ENCODE measurements at places on chromosomes 3 and 15.

- no peak for DNase-seq
Observed at GRCh38 chr3:12138044-12138443, 20.7 kb downstream of the TIMP4 start.

DNA sequence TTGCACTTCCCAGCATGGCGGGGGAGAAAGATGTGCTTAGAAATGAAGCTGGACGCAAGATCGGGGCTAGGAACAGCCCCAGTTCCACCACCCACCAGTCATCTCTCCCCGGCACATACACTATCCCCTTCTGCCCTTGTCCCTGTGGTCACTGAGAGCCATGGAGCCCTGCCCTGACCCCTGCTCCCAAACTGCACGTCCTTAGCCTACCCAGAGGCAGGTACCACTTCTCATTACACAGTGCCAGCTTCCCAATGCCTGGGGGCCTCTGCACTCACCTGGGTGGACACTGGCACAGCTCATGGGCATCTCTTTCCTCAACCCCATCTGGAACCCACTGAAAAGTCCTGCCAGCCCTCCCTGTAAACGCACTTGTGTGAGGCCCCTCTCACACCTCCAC lies 139.3 kb upstream of the PRR20G start:
- no peak for DNase-seq

GRCh38 chr3:131505421-131505820 lies 2.6 kb upstream of the MRPL3 start:
- no peak for DNase-seq

DNA sequence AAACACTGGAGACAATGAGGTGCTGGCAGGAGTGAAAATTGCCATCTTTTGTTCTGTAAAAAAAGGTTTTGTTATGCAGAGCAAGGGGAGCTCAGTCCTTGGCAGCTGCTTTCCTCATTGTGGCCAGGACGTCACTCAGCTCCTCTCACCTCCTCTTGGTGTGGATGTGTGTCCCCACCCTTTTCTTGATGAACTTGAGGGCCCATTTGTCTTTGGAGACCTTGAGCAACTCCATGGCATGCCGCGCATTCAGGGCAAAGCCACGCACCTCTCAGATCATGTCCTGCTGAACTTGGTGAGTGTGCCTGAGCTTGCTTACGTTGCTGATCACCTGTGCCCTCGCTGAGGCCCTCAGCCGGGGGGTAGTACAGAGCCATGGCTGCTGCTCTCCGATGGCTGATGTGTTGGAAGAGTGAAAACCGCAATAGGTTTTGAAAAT lies 24.5 kb upstream of the BDH1 start:
- DNase-seq = no peak

- DNase-seq = no peak
Observed at GRCh38 chr3:22795917-22796316, 407.2 kb upstream of the UBE2E2 start.

DNA sequence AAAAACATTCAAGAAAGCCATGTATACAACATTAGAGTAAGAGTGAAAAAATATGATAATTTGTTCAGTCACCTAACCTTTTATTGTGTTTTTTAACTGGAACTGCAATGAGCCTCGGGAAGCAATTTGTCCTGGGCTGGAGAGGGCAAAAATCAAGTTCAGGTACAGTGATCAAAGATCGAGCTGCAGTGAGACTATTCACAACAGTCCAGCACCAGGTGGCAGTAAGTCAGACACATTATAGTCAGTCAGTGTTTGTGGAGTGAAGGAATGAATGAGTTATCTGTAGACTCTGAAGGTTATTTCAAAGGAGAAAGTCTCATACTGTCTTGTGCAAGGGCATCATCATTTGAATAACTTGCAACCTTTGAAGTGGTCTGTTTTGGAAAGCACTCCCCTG lies 116.6 kb downstream of the CHDH start:
- no peak for DNase-seq

DNA sequence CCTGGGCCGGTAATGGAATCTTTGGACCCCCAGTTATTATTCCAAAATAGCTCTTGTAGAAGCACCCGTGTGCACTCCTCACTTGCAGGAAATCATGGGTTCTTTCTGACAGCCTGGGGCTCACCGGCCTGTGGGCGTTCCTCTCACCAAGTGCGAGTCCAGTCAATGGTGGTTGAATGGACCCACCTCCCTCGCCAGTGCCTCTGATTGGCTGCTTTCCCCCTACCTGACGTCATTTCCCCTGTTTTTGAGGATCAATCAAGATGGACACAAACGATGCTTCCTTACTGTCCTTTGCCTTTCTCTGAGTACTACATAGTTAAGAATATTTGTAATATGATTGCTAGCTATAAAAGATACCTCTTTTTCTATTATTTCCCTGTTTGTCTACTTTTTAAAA lies 18.1 kb downstream of the MOBP start:
- DNase-seq = no peak

GRCh38 chr3:55648591-55649318 lies 161.6 kb upstream of the WNT5A start:
- DNase-seq = no peak

DNA sequence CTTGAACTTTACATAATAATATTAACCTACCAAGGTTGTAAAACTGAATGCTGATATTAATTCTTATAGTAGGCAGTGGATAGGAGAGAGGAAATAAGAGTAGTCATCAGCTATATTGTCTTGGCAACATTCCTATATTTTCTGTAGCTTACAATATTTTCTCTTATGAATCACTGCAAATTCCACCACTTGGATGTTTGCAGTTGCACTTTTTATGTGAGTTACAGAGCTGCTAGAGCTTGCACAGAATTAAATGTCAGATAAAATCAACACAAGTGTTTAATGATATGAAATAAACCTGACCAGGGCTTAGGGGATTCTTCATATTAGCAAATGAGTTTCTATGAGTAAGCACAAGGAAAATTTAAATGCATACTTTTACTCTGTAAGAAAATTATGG lies 1710.1 kb downstream of the SI start:
- DNase-seq = no peak

GRCh38 chr3:3089017-3089416 lies 21.2 kb downstream of the IL5RA start:
- no peak for DNase-seq

DNA sequence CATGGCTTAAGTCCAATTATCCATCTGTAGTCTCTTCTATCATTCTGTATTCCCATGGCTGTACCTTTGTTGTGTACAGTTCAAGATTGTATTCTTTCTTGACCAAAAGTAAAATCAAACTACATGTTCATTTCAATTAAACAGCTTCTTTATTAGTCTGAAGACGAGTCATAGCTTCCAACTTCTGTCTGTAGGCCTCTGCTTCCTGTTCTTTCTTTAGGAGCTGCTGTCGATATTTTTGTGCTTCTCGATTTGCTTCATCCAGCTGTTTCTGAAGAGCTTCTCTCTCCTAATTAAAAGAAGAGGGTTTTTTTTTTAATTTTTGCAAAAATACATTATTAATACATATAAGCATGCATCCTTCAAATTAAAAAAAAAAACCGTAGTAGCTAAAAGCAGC lies 13.0 kb upstream of the HDC start:
- DNase-seq = no peak

GRCh38 chr3:192382861-192383260 lies 344.5 kb downstream of the FGF12 start:
- no peak for DNase-seq

DNA sequence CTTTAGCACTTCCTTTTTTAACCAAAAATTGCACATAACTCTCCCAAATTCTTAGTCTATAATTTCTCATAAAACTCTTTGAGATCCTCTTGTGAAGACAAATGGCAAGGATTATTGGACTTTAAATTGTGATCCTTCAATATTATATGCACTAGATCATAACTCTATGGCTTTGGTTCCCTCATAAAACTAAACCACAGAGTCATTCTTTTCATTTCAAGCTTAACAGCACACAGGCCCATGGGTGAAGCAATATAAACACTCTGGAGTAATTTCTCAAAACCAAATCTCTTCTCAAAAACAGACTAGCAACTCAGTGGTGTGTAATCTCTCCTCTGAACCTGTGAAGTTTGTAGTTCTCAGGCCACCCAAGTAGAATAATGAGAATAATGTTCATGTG lies 171.0 kb upstream of the NECTIN3 start:
- no peak for DNase-seq

DNA sequence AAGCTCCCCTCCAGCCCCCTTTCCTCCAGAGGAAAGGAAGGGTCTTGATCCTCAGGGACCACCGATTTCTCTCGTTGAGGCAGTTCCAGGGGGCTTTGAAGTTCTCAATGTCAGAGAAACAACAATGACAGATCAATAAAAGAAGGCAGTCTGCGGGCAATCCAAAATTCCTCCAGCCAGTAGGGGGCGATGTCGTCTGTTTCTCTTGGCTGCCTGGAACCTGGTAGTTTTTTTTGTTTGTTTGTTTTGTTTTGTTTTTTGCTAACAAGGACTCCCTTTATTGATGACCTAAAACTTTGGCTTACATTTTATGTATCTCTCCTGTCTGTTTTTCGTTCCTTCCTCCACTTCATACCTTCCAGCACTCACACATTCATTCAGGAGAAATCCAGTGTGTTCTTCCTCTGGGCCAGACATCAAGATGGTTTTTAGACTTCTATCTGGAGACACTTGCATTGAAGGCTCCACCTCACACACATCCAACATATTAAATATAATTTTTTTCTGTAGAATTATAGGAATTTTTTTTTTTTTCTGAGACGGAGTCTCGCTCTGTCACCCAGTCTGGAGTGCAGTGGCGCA lies 276.6 kb downstream of the RPLP1 start:
- peak; percentile 77 for DNase-seq

- DNase-seq = no peak
Observed at GRCh38 chr3:84783281-84783680, 175.5 kb upstream of the CADM2 start.

- DNase-seq = no peak
Observed at GRCh38 chr3:94272016-94272415, 209.2 kb downstream of the NSUN3 start.

DNA sequence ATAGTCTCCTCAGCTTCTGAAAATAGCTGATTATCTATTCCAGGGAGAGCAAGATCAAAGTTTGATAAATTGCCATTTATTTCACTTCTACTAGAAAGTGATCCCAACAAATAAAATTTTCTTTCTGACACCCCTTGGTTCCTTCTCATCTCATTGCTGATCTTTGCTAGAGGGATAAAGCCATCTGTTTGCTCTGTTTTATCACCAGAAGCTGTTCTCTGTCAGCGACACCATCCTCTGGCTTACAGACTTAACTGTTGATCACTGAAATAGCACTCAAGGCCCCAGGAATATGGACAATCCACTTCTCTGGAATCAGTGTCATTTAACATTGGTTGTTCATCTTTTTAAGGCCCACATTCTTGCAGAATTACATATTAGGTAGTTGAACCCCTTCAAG lies 219.0 kb downstream of the LSAMP start:
- no peak for DNase-seq

GRCh38 chr15:23439513-23439912 lies 7.5 kb downstream of the GOLGA6L2 start:
- DNase-seq = no peak

DNA sequence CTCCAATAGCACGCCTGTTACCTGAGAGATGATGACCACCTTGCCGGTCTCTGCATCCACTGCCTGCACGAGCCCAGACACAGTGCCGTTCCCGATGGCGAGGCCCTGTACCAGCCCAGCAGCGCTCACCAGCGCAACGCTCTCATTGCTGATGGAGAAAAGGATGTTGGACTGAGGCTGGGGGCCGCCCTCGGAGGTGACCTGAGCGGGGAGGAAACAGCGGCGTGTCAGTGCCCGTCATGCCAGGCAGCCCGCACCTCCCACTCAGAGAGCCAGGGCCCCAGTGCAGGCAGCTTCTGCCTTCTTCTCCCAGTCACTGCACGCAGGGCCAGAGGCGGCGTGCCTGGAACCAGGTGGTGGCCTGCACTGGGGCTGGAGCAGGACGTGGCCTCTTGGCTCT lies 80.3 kb downstream of the NUP210 start:
- no peak for DNase-seq

DNA sequence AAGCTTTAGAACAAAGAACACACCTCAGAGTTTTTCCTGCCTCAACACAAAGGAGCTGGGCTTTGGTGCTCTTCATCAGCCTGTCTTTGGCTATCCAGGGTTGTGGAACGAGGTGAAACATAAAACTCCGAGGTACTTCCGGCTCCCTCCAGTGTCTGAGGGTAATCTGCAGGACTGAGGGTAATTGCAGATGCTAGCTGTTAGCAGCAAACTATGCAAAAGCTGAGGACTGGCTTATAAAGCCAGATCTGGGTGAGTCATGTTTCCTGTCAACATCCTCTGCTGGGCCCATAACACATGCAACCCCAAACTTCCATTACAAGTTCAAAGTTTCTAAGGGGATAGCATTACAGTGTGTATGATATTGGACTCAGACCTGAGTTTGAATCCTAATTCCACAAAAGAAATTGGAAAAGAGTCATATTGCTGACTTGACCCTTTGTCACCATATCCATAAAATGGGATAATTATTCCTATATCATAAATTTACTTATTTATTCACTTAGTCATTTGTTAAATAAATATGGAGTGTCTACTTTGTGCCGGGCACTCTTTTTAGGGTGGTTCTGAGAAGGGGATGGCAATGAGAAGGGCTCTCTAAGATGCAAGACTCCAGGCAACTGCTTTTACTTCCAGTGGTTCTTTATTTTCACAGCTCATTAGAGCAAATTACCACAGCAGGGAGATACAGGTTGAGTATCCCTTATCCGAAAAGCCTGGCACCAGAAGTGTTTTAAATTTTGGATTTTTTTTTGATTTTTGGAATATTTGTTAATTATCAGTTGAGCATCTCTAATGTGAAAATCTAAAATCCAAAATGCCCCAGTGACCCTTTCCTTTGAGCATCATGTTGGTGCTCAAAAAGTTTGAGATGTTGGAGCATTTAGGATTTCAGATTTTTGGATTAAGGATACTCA lies 9.5 kb upstream of the TRIM69 start:
- no peak for DNase-seq

DNA sequence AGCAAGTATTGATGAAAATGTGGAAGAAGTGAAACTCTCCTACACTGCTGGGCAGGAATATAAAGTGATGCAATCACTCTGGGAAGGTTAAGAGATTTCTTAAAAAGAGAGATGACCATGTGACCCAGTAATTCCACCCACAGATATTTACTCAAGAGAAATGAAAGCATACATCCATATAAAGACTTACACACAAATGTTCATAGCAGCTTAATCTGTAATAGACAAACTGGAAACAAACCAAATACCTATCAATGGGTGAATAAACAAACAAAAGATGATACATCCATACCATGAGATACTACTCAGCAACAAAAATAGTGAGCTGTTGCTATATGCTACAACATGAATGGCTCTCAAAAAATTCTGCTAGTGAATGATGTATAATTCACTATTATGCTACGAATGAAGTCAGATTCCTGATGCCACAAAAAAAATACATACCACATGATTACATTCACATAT lies 463.3 kb downstream of the MAGI1 start:
- DNase-seq = no peak
